Nucleus accumbens (tissue), 56 donors: ENCODE measurements at places on chromosomes 3 and 15.
A peak's percentile ranks its signal among the peaks of the same experiment; 100 is the strongest.

DNA sequence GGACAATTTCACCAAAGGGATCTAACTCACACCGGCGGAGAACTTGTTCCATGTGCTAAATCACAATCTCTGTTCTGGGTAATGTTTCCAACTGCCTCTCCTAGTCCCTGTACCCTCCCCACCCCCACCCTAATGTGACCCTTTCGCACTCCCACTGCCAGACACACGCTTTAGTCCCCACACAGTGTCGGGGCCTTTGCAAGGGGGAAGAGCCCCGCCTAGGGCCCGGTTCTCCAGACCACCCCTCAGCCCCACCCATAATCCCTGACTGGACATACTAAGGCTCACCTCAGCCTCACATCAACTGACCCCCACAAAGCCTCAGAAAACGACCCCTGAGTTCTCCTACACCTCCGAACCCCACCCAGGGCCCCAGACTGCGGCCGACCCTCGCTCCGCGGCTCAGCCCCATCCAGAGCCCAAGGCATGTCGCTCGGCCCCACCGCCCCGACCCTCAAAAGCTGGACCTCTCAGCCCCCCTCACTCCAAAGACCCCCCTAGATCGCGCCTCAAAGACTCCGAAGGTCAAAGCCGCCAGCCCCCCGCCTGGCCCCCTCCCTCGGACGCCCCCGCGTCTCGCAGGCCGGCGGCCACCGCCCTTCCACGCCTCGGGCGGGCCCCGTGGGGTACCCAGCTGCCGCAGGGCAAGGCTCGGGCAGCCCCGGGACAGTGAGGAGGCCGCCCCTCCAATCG lies 72.0 kb upstream of the MAP4 start:
- peak; percentile 57 for DNase-seq

DNA sequence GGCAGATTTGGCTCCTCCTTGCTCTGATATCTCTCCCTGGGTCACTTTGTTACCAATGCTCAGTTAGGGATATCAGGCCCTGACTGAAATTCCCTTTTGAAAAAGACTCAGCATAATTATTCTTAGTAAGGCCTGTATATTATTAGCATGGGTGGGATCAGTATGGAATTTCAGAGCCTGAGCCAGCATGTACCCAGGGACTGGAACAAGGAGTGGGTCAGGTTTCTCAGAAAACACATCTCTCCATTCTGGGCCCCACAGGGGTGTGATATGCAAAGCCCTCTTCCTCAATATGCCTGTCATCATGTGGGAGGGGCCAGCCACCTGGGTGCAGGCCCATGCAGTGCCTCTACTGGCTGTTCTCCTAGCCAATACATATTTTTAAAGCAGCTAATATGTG lies 423.2 kb downstream of the EPHB1 start:
- DNase-seq: no peak

- DNase-seq: no peak
Measured at GRCh38 chr15:52143873-52144272, 31.3 kb upstream of the BCL2L10 start.

GRCh38 chr3:120364101-120364500 lies 14.9 kb upstream of the LRRC58 start:
- no peak for DNase-seq

DNA sequence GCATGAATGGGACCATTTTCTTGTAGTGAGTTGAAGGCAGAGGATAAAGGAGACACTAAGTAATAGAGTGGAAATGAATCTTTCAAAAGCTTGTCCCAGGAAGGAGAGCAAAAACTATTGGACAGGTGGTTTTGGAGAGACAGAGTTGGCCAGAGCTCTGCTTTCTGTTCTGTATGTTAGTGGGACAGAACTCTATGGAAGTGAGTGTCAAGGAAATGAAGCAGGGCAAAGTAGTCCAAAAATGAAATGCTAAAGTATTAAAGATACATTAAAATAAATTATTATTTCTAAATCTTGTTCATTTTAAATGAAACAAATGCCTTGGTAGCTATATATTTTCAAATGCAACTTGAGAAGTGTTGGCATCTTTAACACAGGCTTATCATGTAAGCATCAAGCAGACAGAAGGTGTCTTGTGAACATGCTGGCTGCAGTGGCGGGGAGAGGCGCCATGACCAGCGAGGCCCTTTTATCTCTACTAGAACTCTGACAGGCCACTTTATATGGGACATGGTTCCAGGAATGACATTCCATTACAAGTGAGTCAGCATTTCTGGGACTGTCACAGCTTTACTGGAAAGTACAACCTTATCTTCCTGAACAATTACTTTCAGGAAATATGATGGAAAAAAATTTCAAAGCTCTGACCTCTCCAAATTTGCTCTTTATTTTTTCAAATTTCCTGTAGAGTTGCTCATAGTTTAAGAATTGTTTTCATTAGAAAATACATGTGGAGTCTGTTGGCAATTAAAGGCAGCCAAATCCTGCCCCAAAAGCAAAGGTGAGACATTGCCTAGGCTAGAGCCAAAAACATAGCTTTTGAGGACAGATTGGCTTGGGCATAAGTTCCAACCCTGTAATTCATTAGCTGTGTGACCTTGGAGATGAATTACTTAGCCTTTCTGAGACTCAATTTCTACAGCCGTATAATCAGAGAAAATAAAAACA lies 106.5 kb downstream of the ECT2 start:
- no peak for DNase-seq

- no peak for DNase-seq
Measured at GRCh38 chr3:98171071-98171470, 4.6 kb downstream of the OR5H15 start.

DNA sequence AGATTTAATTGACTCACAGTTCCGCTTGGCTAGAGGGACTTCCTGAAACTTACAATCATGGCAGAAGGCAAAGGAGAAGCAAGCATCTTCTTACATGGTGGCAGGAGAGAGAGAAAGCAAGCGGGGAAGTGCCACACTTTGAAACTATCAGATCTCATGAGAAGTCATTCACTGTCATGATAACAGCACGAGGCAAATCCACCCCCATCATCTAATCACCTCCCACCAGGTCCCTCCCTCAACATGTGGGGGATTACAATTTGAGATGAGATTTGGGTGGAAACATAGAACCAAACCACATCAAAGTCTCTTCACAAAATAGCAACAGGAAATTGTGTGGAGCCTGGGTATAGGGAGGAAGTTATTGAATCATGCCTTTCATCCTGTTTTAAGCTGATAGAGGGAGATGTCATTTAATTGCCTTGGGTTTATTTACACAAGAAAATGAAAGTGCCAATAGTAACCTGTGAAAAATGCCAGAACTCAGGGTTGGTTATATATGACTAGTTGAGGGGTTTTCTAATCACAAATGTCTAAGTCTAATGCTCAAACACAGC lies 624.8 kb upstream of the LMCD1 start:
- no peak for DNase-seq
